ENCODE measurements at places on chromosomes 5 and 9.

DNA sequence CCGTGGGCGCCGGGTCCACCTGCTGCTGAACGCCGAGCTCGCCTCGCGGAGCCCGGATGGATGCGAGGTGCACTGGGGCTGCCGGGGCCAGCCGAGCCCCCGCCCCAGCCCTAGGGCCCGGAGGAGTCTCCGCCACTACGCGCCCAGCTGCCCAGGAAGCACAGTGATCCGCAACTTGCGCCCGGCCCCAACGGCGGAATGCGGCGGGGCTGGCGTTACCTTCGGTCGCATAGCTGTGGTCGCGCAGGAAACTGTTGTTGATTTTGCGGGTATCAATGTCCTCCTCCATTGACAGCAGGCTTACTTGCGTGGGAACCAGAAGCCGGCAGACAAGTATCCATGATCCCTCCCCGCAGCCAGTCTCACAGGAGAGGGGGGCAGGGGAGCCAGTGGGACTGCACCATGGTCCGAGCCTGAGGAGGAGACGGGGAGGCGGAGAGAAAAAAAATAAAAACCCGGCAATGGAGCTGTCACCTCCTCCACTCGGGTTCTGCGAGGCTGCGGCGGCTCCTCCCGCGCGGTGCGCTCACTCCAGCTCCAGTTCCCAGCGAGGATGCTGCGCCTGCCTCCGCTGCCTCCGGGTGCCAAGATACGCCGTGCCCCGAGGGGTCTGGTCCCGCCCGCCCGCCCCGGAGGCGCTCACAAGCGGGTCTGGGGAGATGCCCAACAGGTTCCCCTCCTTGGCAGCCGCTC lies 628 bp downstream of the PPP2R2B start:
- peak; percentile 5 for DNase-seq

DNA sequence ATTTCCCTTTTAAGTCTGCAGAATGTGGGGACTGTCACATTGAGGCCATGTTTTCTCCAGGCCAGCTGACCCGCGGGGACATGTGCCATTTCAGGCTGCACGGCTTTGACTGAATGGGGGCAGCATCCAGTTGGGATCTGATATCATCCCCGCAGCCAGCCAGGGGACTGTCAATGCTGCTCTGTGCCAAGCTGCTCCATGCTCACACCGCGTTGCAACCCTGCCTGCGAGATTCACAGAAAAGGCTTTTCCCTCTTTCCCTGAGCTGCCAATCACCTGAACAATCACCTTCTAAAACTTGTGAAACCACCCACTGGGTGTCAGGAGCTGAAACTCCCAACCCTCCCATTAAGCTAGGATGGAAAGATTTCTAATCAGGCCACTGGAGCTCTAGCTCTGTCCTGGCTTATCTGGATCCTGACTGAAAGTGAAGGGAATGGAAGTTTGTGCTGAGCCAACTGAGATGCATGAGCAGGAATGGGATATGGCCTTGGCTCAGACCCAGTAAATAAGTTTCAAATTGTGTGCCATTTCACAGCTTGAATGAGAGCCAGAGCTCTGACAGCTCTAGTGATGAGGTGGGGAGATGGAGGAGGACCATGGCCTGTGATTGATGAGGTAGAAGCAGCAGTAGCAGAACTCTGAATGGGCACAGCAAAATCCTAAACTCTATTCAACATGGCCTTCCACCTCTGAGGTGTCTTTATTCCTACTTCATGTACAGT lies 34.5 kb upstream of the ZNF366 start:
- no peak for DNase-seq

- DNase-seq, result peak; percentile 96
These were observed 7.4 kb upstream of the SPDL1 start for GRCh38 chr5:169576181-169576598.

GRCh38 chr9:98504298-98505282 lies 204.1 kb downstream of the GABBR2 start:
- DNase-seq, result no peak

GRCh38 chr9:3080951-3081350 lies 237.1 kb upstream of the PUM3 start:
- no peak for DNase-seq

DNA sequence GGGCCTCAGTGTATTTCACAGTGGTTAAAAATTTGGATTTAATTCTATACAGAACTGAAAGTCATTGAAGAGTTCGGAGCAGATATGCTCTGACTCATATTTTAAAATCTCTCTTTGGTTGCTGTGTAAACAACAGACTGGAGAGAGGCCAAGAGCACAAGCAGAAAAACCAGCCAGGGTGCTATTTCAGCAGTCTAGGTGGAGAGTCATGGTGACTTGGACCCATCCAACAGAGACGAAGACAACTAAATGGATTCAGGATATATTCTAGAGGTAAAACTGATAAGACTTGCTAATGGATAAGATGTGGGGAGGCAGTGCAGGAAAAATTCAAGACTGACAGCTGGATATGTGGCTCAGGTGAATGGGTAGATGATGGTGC lies 168.9 kb downstream of the MAPKAP1 start:
- peak; percentile 92 for DNase-seq

DNA sequence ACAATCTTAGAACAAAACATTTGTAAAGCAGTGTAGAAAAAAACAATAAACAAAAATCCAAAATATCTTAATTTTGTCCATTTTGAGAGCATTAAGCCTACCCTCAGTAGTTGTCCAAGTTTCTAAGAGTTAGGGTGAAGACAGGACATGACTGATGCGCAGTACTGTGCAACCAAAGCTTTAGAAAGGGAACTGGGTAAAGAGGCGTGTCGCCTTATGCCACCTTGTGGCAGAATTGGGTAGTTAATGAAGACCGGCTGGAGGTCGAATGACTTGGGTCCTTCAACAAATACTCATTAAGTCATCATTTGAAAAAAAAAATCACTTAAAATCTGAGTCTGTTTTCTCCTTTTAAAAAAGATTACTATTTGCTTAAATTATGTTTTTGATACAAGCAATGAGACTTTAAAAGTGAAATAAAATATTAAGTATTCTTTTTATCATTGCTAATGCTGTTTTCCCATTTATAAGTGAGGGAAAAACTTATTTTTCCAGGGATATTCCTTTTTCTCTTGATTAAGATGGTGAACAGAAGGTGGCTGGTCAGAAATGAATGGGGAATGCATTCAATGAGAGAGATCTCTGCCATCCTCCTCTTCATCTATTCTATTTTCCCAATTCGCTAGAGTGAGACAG lies 3.5 kb upstream of the RNF20 start:
- peak; percentile 76 for DNase-seq

- DNase-seq, result no peak
These were observed 764 bp upstream of the GRIN1 start for GRCh38 chr9:137138058-137138721.

DNA sequence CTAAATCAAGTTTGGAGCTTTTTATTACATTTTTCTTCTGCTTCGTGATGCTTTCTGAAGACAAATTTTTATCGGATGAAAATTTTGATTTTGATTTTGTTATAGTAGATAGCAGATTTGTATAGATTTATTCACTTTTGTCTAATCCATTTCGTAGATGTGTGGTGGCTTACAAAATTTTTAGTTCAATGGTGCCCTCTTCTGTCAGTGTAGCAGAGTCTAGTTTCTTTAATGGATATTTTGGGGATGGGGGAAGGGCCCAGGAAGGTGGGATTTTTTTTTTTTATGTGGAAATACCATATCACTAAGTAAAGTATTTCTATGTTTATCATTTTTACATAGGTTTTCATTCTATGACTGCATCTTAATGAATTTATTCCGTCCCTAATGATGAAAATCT lies 259.9 kb upstream of the TARS1 start:
- peak; percentile 57 for DNase-seq

- no peak for DNase-seq
These were observed 5.8 kb downstream of the DPP7 start for GRCh38 chr9:137108608-137109249.

DNA sequence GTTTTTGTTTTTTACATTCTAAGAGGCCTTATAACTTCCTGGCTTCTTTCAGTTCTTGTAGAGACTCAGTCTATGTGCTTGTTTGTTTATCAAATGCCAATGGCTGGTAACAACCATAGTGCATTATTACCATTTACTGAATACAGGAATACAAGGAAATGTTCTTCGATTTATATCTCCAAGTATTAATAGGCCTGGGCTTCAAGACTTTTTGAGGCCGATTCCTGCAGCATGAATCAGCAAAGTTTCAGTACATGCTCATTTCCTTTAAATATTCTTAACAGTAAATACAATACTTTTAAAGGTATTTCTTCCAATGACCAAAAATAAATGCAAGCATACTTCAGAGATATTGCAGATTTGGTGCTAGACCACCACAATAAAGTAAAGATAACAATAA lies 535.3 kb downstream of the EFNA5 start:
- DNase-seq, result peak; percentile 57

- no peak for DNase-seq
These were observed 14.5 kb downstream of the ABCA2 start for GRCh38 chr9:137013571-137013940.

DNA sequence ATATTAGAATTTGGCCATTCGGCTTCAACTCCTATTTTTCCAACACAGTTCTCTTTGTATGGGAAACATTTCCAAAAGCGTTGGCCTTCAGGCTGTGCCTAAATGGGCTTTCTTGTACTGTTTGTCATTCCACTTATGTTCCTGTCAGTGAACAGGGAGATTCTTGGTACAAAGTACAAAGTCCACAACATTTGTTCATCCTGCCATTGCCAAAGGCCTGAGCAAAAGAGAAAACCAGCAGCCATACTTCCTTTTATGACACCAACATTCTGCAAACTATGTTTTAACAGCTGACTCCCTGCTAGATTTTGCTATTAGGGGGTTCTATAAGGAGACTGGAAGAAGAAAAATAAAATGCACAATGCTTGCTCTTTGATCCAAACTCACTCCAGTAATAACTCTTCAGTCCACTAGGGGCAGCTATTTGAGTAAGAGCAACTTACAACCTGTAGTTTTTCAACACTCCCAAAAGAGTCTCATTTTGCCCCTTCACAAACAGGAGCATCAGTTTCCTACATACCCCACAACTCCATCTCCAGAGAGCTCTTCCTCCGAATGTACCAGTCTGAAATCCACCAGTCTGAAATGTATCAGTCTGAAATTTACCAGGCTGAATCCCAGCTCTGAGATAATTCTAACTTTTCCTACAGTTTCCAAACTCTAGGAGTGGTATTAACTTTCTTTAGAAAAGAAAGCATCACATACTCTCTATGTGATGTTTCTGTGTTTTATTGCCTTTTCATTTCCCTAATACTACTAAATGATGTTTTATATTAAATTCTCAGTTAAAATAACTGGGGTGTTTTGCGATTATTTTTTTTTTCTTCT lies 693.8 kb downstream of the DNAH5 start:
- no peak for DNase-seq

GRCh38 chr9:35380039-35380438 lies 109.9 kb upstream of the RUSC2 start:
- no peak for DNase-seq

DNA sequence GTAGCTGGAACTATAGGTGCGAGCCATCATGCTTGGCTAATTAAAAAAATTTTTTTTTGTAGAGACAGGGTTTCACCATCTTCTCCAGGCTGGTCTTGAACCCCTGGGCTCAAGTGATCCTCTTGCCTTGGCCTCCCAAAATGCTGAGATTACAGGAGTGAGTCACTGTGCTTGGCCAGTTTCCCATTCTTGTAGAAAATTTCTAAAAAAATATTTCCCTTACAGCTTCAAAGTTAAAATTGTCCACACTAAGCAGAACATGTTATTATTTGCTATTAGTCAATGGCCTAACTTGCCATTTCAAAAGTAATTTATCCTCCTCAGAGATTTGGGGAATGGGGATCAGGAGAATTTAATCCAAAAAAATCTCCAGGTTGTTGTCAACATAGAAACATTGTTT lies 40.1 kb downstream of the SLC38A9 start:
- peak; percentile 42 for DNase-seq

GRCh38 chr5:132776938-132777208 lies 166 bp downstream of the SEPTIN8 start:
- no peak for DNase-seq

- no peak for DNase-seq
These were observed 268.5 kb downstream of the ARRDC3 start for GRCh38 chr5:91114658-91115057.

GRCh38 chr9:23821375-23822181 lies 4.5 kb downstream of the ELAVL2 start:
- peak; percentile 50 for DNase-seq

- no peak for DNase-seq
These were observed 88.1 kb downstream of the KIF4B start for GRCh38 chr5:155101697-155102096.

DNA sequence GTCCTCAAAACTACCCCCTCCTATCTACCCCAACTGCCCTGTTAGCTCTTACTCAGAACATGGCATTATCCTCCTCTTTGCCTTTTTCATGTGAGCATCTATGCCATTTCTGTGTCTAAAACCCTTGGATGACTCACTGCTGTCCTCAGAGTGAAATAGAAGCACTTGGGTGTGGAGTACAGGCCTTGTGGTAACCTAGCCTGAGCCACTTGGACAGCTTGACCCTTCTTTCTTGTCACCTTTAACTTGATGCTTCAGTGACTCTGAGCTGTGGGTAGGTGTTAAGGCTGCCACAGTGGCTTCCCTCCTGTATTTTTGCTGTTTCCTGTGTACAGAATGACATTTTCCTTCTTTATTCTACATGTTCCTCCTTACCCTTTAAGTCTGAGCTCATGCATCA lies 391.4 kb downstream of the SH3GL2 start:
- DNase-seq, result no peak

- DNase-seq, result no peak
These were observed 49.5 kb upstream of the DENND4C start for GRCh38 chr9:19180991-19181390.

DNA sequence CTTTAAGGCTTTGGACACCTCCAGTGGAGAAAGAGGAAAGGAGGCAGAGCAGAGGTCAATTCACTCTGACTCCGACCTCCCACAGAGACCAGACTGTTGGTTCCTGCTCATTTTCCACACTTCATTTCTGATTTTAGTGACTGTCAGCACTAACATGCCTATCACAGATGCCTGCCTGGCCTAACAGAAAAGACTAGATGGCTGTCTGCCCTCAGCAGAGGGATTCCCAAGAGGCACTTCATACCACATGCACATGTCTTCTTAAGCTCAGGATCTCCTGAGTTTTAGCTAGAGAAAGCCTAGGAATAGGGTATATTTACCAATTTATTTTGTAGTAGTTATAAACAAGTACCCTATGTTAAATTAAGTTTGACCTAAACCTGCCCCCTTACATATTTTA lies 336.0 kb downstream of the ENC1 start:
- DNase-seq, result no peak

DNA sequence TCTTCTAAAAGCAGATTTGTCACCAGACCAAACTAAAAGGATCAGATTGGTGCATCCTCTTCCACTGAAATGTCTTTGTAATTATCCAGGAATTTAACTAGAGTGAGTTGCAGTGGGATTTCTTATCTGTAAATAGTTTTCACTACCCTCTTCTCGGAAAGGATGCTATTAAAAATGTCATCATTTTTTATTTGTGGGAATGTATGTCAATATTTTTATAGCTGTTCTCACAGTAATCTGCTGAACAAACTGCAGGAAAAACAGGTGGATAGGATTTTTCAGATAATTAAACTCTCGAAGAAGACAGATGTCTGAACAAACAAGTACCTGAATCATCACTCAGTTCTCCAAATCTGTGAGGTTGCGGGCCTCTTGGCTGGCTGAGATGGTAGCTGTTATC lies 62.7 kb downstream of the RAB14 start:
- DNase-seq, result no peak

- no peak for DNase-seq
These were observed 714 bp downstream of the SIGMAR1 start for GRCh38 chr9:34636791-34637355.

- peak; percentile 66 for DNase-seq
These were observed 680 bp downstream of the GOLPH3 start for GRCh38 chr5:32173267-32174010.

GRCh38 chr9:36470643-36471290 lies 70.7 kb upstream of the RNF38 start:
- peak; percentile 38 for DNase-seq

- DNase-seq, result no peak
These were observed 28.8 kb downstream of the PRRX2 start for GRCh38 chr9:129694243-129694646.

Data from fibroblast of skin of right biceps (primary cell).